Left renal cortex interstitium (tissue), 4 donors: ENCODE measurements at places on chromosomes 11 and 22. TPM values are rescaled to one million over a fixed set of nuclear protein-coding genes. Genes with fewer than 3 reads are reported as not detected.

DNA sequence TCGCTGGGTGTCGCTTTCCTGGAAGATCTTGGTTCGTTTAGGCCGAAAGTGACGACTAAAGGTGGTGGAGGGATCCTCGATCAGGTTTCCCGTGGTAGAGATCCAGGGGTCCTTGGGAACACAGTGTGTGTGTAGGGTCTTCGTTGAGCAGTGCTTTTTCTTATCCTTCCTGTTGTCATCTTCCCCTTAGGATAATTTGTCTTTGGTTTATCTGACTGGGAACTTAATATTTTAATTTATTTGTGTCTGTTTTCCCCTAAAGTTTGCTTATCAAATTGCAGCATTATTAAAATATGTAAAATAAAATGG, 403 bp downstream of the RBM7 start:
- no peak for DNase-seq

GRCh38 chr11:74749127-74749964, 697 bp downstream of the RNF169 start:
- DNase-seq, result peak; percentile 39

Gene CST6
- not detected for polyA plus RNA-seq

DNA sequence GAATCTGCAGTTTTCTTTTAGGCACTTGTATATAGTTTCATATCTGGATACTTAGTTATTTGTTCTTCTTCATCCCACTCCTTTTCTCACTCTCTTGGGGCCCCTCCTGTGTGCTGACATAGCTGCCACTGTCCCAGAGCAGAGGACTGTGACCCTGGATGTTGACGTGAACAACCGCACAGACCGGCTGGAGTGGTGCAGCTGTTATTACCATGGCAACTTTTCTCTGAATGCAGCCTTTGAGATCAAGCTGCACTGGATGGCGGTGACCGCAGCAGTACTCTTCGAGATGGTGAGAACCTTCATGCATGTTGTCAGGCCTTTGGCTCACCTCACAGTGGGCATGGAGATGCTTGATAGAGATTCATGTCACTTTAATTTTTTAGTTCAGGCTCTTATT, 50.9 kb upstream of the YWHAH start:
- DNase-seq, result no peak

- no peak for DNase-seq
Measured at GRCh38 chr11:6927030-6927617, 898 bp downstream of the ZNF215 start.

DNA sequence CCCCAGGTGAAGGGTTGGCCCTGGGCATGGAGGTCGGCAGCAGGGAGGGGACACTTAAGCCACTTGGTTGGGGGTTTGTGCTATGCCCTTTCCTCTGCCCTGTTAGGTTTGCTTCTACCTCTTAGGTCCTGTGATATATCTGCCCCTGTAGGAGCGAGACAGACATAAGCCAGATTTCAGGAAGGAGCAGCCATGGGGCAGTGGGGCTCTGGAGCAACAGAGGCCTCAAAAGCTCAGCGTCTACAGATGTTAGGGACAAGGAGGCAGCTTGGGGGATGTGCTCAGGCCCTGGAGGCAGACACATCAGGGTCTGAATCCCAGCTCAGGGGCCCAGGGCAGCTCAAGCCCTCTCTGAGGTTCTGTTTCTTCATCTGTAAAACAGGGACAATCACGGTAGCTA, 27.2 kb upstream of the KCNQ1OT1 start:
- no peak for DNase-seq

Gene OR5AL1
- polyA plus RNA-seq, result not detected

GRCh38 chr22:38871360-38872171, 450 bp downstream of the CBX6 start:
- DNase-seq, result no peak

DNA sequence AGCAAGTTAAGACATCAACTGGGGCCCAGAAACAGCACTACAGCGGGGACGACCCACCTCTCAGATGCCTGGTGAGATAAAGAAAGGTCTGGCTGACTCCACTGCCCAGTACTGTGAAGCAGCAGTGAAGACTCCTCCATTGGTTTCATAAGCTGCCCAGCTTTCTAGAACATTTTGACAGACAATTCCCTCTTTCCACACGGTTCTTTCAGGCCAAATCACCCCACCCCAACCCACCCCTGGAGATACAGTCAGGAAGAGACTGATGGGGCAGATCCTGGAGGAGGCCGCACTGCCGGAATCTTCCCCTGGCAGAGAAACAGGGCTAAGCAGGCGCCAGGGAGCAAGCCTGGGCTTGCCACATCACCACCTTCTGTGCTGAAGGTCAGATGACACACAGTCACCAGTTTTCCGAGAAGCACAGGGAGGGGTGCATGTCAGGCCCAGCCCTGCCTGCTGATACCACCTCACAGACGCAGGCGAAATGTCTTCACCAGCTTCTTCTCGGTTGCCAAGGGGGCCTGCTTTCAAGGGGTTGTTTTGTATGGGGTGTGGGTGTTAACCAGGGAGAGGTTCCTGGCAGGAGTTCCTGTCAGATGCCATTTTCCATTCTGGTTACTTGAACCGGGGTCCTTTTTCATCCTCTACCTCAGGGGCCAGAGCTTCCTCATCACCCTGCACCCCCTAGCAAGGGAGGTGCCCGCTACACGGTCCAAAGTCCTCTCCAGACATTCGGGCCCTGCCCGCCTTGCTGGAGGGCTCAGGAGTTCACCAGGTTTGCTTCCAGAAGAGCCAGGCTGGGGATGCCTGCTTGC, 1.4 kb upstream of the NEAT1 start:
- no peak for DNase-seq

Gene TNNI2
- 0.48 TPM for polyA plus RNA-seq

- no peak for DNase-seq
Measured at GRCh38 chr11:122036018-122036417, 80.0 kb downstream of the BLID start.

Gene GLYATL1
- polyA plus RNA-seq, result 192 TPM

DNA sequence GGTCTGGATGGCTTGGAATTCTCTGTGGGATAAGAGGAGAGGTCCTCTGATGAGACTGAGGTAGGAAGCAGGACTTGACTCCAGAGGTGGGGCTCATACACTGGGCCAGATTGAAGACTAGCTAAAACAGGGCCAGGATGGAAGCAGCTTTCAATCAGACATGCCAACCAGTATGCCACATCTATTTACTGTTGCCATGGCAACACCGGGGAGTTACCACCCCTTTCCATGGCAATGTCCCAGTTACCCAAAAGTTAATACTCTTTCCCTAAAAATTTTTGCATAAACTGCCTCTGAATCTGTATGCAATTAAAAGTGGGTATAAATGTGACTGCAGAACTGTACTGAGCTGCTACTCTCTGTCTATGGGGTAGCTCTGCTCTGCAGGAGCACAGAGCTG, 247.5 kb upstream of the ZBED5 start:
- DNase-seq, result no peak

DNA sequence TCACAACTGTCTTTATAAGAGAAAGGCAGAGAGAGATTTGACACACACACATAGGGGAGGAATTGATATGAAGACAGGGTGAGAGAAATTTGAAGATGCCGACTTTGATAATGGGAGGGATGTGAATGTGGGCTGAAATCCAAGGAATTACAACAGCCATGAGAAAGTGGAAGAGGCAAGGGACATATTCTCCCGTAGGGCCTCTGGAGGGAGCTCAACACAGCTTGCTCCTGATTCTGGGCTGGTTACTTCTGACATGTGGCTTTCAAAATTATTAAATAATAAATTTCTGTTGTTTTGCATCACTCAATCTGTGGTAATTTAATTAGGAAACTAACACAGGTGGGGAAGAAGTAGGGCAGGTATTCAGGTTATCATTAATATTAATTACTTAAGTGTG, 282.9 kb downstream of the LUZP2 start:
- no peak for DNase-seq

Gene YIF1A
- polyA plus RNA-seq, result 51.4 TPM

GRCh38 chr22:48841881-48842582, 985.6 kb downstream of the BRD1 start:
- DNase-seq, result no peak

Gene GGT5
- 15.6 TPM for polyA plus RNA-seq

DNA sequence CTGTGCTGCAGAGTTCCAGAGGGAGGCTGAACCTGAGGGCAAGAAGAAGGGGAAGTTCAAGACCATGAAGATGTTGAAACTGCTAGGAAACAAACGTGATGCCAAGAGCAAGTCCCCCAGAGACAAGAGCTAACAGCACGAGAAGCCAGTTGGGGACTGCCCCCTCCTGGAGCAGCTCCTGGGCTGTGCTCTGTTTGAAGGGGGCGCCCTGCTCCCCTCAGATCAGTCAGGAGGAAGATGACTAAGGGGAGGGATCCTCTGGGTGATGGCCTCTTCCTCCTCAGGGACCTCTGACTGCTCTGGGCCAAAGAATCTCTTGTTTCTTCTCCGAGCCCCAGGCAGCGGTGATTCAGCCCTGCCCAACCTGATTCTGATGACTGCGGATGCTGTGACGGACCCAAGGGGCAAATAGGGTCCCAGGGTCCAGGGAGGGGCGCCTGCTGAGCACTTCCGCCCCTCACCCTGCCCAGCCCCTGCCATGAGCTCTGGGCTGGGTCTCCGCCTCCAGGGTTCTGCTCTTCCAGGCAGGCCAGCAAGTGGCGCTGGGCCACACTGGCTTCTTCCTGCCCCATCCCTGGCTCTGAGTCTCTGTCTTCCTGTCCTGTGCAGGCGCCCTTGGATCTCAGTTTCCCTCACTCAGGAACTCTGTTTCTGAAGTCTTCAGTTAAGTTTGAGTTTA, 12.6 kb downstream of the C22orf23 start:
- no peak for DNase-seq

DNA sequence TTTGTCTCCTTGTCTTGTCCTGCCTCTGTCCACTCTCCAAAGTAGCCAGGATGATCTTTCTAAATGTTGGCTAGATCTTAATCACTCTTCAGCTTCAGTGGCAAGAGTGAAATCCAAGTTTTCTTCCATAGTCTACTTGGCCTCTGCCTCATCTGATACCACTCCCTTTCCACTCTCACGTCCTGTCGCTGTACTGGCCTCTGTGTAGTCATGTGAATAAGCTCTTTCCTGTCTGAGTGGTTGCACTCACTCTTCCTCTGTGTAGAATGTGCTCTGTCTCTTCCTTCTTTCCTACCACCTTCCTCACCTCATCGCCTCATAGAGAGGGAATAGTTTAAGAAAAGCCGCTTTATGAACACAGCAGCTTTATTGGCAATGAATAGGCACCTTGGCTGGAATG, 86.5 kb downstream of the WNT11 start:
- no peak for DNase-seq

- no peak for DNase-seq
Measured at GRCh38 chr11:77074205-77074604, 7.4 kb downstream of the CAPN5 start.

Gene SEPTIN5
- 38.3 TPM for polyA plus RNA-seq
